ELF-1 (cell line): ENCODE measurements at places on chromosomes 6 and 20.

DNA sequence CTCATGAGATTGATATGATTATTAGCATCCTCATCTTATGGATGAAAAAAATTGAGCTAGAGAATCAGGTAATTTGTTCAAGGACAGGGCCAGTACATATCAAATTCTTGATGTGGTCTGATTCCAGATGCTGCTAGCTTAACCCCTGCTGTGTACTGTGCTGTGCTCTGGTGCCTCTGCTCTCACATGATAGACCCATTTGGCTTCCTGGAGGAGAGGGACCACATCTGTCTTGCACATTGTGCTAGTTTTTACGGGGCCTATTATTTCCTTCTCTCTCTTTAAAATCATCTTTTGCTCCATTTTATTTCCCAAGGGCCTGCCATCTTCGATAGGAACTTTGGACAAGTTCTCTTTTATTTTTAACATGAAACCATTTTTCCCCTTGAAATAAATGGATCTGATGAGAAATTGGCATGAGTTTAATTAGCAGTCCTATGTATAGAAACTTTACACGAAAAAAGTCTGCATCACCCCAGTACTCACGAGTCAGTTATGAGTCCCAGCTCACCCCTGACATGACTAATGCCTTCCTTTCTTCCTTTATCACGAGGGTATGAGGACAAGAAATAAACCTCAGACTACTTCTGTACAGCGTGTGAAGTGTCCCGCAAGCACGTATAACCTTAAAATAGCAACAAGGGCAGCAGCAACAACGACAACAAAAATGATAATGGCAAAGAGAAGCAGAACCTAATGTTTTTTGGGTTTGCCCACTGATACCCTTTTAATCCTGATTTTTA is 26.5 kb downstream of the CD109 start:
- no peak for DNase-seq

- DNase-seq, result peak; percentile 39
These were observed 207.0 kb upstream of the TCF21 start for GRCh38 chr6:133681891-133682290.

DNA sequence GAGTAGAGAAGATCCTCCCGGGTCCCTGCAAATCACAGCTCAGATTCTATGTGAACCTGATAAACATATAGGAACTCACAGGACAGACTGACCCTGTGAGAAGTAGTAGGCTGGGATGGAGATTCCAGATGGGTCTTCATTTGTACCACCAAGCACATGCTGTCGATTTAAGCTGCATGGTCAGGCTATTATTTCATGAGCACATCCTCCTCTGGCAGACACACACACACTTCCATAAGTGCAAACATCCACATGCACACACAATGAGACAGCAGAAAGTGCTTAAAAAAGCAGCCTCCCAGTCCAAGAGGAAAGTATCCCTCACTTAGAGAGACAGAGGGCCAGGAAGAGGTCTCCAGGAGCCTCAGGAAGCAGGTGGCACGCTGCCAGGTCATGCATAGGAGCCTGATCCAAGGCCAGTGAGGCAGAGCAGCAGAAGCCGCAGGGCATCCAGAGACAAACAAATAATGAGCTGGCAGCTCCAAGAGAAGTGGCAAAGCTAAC is 131.8 kb downstream of the UNC5CL start:
- DNase-seq, result no peak

DNA sequence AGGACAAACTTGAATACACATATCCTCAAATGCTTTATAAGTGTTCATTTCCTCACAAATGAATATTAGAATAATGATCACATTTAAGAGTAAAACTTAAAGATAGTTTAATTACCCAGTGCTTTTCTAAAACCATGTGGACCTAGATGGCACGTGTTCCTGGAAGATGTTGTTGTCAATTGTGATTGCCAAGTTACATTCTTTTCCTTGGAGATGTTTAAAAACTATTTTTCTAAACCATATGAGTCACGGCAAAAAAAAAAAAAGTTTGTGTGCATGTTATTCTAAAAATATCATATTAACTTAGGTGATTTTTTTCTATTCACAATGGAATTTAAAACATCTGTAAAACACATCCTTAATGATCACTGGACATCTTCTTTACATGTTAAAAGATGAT is 51.1 kb downstream of the RCAN2 start:
- no peak for DNase-seq

DNA sequence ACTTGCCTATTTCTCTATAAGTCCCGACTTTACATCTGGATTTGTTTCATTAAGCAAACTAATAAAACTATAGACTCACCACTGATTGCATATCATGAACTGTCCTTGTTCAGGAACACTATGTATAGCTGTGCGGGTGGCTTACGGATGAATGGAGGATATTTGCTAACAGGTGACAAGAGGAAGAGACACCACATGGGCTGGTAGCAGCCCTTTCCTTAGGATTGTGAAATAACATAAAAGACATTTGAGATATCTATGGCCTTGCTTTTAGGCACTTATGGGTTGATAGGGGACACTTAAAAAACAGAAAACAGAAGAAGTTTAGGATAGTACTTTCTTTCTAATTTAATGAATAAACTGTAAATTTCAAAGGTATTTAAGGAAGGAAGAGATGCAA is 5.0 kb upstream of the CAP2 start:
- DNase-seq, result no peak

DNA sequence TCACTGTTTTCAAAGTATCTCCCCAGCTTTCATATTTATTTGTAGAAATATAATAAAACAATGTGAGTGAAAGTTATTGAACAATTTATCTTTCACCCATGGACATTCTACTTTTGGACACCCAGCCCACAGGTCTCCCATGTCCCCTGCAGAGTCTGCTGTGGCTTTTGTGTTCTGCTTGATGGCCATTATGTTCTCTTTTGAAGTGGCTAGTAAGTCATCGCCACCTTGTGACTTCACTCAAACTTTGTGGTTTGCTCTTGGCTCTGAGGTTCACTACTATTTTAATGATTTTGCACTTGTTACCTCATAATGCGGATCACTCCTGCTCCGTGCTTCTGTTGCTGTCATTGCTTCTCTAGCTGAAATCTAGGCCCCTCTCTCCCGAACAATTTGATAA is 10.2 kb upstream of the DEFB113 start:
- no peak for DNase-seq

GRCh38 chr6:157677235-157677634 is 145.8 kb upstream of the SNX9 start:
- no peak for DNase-seq

DNA sequence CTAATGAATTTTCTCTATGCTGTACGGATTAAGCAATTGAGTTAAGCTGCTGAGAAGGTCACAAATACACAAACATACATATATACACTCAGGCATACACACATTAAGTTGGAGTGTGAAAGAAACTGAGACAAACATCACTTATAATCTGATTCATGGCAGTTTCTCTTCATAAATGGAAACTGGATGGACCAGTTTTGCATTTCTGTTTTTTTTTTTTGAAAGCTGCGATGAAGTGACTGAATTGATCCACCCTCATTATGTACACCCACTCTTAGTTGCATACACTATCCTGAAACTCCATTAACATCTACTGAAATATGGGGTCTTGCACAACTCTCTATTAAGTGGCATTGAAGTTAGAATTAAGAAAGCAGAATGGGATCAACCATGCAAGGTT is 32.9 kb upstream of the TENT5A start:
- no peak for DNase-seq

DNA sequence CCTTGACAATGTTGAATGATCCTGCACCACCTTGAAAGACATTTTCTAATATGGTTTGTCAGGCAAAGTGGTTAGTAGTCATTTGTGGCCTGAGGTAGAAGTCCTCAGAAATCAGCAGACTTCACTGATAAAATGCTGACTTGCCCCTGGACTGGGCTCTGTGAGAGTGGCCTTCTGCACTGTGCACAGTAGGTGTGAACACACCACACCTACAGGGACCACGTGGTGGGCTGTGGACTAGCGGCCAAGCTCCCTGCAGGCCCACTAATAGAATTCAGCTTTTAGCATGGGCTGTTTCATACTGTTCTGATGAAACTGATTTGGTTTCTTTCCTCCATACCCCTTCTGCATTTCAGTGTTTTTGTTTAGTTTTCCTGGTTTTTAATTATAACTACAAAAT is 7.3 kb downstream of the BPHL start:
- no peak for DNase-seq

- peak; percentile 83 for DNase-seq
These were observed 970.9 kb downstream of the TBC1D32 start for GRCh38 chr6:120363429-120363828.

DNA sequence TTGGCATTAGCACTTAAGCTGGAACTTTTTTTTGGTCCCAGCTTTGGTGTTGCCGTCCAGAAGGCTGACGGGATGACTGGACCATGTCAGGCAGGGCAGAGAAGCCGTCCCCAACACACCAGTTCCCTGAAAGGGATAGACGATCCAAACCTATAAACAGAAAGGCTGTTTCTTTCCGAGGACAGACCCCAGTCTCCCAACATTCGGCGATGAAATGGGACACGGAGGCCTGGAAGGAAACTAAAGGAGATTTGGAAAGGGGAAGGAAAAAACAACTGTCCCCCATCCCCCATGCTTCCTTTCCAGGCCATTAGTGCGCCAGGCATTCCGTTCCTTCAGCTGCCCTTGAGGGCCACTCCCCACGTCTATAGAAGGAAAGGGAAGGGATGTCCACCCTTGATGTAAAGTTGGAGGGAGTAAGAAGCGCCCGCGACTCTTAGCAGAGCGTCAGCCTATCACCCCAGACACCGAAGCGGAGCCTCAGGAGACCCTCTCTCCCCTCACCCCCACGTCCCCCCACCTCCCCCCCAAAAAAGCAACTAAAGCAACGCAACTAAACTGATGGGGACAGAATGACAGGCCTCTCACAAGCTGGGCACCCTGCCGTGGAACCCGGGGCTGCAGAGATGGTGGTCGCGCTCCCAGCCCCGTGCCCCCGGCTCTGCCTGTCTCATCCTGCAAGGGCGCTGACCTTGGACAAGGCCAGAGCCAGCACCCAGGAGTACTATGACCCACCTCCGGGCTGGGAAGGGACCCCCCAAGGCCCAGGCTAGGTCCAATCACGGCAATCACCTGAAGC is 638 bp downstream of the BLCAP start:
- DNase-seq, result peak; percentile 48

DNA sequence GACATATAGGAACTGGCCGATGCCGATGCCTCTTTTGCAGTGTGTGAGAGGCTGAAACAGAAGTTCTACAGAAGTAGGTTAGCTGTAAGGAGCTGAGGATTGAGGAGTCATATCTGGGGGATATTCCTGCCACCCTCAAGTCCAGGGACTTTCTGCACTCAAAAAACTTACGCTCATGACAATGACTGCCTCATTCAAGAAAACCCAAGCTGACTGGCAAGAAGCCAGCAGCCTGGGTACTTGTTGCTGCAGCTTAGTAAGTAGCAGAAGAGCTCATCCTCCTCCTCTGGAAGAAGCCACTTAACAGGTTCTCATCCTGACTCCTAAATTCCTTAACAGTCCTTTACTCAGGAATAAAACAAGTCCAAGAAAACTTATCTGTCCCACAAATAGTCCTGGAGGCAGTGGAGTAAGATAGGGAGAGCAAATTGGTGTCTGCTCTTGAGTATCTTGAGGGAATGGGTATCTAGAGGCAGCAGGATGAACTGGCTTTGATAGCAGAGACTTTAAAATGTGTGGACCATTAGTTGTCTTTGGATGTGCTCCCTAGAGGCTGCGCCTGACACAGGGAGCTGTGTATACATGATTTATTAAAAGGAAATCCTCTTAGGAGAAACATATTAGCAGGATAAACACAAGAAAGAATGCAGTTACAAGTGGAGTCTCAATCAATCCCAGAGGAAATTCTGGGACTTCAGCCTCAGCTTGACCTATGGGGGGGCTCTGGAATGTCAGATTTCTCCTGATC is 7.4 kb downstream of the CALHM5 start:
- DNase-seq, result no peak

DNA sequence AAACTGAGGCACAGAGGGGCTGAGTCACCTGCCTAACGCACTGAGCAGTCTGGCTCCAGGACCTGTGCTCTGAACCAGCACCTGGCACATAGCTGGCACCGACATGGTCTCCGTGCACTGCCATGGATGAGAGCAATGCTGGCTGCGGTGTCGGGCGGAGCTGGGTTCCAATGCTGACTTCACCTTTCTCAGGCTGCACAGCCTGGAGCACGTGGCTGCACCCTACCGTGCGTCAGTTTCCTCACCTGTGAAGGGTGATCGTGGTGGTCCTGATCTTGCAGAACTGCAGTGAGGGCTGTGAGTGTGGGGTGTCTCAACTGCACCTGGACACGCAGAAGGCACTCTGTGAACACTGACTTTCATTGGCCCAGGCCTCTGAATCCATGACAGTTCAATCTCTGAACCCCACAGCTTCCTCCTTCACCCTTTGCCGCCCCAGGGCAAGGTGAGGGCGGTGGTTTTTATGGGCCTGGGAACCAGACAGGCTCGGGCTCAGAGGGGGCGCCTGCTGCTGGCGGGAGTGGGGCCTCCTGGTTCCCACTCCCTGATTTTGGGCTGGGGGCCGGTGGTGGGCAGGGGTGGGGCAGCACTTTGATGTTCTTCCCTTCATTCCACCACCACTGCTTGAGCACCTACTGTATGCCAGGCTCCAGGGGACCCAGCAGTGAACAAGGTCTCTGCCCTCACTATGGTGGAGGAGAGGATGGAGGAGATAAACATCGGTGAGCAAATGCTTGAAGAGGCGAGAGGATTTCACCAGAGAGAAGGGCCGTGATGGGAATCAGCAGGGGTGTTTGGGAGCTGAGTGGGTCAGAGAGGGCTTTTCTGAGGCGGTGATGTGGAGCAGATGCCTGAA is 102.9 kb downstream of the CEBPB start:
- no peak for DNase-seq

DNA sequence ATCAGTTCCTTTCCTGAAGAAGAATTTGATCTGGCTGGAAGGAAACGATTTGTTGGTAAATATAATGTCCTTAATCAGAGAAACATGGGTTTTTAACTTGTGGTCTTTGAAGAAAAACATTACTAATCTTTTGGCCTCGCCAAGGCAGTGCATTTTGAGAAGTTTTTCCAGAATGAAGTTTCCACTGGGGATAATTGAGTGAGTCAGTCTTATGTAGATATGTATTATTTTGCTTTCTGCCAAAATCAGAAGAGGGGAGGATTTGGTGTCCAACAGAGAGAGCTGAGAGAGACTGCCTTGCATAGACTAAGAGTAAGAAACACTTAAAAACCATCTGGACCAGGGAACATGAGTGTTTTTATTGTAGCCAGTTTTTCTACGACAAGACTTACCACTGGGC is 79.9 kb downstream of the FNDC1 start:
- DNase-seq, result no peak

- no peak for DNase-seq
These were observed 47.2 kb downstream of the RGS17 start for GRCh38 chr6:153083869-153084268.

DNA sequence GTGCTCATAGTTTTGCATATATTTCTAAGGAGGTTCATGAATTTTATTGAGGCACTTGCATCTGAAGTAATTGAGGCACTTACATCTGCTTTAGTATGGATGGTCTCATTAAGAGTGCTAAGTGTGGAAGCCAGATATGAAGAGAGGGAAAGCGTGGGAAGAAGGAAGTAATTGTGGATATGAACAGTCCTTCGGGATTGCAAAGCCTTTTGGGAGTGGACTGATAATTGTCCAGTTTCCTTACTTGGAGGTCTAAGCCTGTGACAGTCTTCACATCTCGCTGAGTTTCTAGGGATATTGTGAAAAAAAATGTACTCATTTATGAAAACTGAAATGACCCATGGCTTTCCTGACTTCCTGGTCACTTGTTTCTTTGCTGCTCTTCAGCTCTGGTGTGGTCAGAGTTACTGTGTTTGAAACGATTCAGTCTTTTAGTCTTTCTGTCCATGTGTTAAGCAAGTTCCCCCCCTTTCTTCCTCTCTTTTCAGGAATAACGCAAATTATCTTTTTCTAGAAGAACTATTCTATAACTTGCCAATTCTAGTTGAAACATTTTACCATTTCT is 137.3 kb downstream of the ZFAND3 start:
- no peak for DNase-seq
